ENCODE measurements at places on chromosomes 7 and 10. TPM values are rescaled to one million over a fixed set of nuclear protein-coding genes. Genes with fewer than 3 reads are reported as not detected.
A peak's percentile ranks its signal among the peaks of the same experiment; 100 is the strongest.

The FFAR4 gene
- polyA plus RNA-seq: 0.09 TPM

DNA sequence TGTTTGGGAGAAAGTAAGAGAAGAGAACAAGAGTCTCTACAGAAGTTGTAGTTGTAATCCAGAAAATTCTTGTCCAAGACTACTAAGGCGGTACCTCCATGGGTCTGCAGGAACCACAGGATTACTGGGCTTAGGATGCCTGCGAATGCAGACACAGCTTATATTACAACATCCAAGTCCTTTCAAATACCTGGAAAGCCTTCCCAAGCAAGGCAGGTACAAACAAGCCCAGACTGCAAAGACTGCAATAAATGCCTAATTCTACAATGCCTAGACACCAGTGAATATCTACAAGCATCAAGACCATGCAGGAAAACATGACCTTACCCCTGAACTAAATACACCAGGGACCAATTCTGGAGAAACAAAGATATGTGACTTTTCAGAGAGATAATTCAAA is 178.2 kb downstream of the ARL4A start:
- DNase-seq: no peak

GRCh38 chr10:60073781-60074656 is 167.7 kb upstream of the CCDC6 start:
- DNase-seq: no peak

DNA sequence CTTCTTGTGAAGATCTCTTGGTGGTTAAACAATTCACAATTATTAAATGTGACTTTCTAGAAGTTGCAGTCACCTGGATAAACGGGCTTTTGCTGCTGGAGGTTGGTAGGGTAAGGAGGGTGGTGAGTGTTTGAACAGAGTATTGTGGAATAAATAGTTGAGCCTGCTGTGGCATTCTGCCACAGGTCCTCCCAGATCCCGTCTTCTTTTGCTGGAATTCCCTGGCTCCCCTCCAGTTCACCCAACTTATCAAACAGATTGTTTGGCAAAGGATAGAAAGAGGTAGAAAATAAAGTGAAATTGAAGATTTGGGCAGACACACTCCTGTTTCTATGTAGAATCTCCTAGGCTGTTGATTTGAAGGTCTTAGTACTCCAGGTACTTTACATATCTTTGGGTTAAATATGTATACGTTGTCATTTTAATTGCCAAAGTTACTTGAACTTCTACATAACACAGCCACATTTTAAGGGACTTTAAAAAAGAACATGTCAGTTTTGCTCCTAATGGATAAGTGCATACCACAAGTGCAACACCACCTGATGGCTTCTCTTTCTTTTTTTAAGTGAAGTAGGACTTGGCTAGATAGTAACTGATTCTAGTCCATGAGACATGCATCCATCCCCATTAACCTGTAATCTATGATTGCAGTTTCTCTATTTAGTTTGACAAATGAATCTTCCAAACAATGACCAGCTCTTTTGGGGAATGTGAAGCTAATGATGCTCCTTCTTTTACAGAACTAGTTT is 83.0 kb downstream of the ARL4A start:
- peak; percentile 19 for DNase-seq

DNA sequence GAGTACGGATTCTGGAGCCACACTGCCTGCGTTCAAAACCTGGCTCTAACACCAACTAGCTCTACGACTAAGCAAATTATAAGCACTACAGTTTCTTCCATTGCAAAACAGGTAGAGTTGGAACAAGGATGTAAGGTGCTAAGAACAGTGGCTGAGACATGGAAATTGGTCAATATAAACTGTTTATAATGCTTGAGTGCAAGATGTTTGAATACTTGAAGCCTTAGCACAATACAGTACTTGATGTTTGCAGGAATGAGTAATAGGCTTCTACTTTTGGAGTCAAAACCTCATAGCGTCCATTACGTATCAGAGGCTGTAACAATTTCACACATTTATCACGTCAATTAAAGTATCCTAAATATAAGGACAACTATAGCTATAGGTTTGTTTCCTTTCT is 6.9 kb downstream of the NT5C2 start:
- no peak for DNase-seq
